ENCODE measurements at places on chromosomes 5 and 9.

DNA sequence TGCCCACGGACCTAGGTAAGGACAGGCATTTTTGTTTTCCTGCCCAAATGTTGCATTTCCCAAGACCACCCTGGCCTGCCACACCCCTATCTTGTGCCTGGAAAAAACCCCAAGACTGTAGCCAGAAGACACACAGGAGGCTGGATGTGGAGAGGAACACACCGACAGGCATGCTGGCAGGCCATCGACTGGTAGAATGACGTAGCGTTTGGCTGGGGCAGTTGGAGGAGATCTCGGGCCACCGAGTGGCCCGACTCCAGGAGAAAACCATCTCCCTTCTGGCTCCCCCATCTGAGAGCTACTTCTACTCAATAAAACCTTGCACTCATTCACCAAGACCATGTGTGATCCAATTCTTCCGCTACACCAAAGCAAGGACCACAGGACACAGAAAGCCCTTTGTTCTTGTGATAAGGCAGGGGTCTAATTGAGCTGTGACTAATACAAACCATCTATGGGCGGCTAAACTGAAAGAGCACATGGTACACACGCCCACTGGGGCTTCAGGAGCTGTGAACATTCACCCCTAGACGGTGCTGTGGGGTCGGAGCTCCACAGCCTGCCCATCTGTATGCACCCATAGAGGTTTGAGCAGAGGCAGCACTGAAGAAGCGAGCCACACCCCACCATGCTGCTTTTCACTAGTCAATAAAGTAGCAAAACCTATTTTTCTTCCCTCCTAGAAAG lies 38.9 kb upstream of the N4BP3 start:
- no peak for DNase-seq

DNA sequence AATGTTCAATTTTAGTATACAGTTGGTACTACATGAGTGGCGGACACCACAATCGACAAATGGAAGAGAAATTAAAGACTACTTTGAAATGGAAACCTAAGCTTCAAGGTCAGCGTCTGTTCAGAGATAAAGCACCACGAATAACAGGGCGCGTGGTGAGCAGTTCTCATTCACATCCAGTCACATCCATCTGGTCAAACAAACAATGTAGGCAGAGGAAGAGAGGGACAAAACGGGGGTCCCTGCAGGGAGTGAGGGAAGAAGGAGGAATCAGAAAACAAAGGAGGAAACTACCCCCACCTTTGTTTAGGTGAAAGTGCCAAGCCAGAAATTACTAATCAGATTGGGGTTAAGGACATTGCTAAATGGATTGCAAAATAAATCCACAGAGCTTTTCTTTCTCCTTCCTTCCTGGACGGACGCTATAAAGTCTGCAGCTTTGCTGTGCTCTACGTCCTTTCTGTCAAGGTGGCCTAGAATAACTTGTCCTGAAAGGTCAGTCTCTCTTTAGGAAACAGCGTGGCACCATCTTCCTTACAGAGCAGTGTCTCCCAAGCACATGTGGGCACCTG lies 138.6 kb downstream of the ENTREP1 start:
- DNase-seq: no peak

DNA sequence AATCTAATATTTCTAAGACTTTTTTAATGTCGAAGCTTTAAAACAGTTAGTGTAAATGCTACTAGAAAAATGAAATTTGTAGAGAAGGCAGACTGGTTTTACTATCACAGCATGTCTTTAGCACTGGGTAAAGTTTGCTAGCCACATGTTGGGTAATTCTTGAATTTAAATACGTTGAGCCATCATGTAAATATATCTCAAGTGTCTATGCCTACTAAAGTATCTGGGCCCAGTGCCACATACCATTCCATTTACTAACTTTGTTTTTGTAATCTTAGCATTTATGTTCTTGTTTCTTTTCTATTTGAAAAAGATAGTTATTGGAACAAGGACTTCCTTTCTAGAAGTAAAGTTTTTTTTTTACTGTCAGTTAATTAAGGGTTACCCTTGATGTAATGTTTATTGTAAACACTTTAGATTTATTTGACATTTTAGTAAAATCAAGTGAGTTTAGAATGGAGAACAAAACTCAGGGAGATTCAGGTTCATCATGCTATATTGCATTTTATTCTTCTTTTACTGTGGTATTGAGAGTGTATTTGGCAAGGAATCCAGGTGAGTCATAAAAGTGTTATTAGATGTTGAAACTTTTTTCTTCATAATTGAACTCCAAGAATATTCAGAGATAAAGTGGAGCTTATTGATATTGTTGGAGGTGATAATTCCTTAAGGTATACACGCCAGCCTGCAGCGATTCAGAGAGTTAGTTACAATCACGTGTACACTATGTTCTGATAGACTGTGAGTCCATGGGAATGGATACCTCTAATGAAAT lies 182.4 kb downstream of the CCDC171 start:
- DNase-seq: no peak

DNA sequence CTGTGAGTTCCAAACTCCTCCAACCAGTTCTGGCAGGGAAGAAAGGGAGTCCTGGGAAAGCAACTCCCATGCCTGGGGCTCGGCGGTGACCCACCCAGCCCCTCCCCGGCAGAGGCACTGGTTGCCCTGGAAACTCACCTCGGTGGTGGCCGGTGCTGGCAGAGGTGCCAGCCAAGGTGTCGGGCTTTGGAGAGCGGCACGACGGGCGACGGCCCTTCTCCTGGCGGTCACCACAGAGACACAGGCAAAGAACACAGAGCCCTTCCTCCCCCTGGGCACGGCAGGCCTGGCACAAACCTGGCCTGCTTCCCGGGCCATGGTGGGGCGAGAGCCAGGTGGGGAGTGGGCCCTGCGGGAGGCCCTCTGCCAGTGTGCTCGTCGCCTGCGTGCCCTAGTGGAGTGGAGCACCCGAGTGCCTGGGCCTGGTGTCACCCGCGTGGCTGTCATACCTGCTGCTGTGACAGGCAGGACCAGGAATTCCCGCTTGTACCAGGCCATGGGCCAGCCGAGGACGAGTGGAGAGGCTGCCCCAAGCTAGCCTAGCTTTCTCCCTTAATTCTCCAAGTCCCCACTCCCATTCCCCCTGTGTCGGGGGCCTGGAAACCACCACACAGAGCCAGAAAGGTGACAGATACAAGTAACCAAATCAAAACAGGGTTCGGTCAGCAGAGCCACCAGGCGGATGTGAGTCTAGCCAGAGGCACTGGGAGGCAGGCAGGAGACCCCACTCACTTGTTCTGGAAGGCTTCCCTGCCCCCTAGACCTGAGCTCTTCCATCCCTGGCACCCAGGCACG lies 8.2 kb upstream of the RALGDS start:
- no peak for DNase-seq

GRCh38 chr9:135887021-135887507 lies 20.3 kb downstream of the CAMSAP1 start:
- DNase-seq: no peak

Data from effector CD4-positive, alpha-beta T cell (primary cell).